NCI-H187 (cell line): ENCODE measurements at places on chromosomes 5 and 9.

- DNase-seq, result no peak
Measured at GRCh38 chr5:5296051-5296450, 126.4 kb upstream of the ICE1 start.

DNA sequence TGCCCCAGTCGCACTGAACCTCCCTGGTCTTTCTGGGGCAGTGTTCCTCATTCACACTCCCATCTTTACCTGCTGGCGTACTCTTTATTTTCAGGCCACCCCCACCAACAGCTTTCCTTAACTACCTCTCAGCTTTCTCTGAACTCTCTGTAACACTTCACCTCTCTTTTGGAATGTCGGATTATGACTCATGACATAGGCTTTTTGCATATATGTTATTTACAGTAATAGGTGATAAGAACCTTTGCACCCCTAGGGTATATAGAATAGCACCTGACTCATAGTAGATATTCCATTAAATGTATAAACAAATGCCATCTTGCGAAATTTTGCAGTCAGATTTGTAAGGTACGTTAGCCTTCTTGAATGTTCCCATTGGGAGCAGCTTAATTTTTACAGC lies 52.9 kb upstream of the MIER3 start:
- DNase-seq, result no peak

DNA sequence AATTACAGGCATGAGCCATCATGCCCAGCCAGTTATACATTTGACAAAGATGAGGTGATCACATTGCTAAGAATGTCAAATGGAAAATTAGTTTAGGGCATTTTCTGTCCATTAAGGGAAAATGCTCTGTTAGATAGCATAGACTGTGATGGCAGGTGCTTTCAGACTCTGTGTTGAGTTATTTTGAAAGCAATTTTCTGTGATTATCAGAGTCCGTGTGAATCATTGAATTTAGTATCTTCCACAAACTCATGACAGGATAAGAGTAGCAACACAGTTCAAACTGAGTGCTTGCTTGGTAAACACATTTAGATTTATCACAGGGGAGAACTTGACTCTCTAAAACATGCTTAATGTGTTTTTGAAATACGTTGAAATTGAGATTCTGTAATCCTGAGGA lies 69.0 kb downstream of the GAPVD1 start:
- no peak for DNase-seq

DNA sequence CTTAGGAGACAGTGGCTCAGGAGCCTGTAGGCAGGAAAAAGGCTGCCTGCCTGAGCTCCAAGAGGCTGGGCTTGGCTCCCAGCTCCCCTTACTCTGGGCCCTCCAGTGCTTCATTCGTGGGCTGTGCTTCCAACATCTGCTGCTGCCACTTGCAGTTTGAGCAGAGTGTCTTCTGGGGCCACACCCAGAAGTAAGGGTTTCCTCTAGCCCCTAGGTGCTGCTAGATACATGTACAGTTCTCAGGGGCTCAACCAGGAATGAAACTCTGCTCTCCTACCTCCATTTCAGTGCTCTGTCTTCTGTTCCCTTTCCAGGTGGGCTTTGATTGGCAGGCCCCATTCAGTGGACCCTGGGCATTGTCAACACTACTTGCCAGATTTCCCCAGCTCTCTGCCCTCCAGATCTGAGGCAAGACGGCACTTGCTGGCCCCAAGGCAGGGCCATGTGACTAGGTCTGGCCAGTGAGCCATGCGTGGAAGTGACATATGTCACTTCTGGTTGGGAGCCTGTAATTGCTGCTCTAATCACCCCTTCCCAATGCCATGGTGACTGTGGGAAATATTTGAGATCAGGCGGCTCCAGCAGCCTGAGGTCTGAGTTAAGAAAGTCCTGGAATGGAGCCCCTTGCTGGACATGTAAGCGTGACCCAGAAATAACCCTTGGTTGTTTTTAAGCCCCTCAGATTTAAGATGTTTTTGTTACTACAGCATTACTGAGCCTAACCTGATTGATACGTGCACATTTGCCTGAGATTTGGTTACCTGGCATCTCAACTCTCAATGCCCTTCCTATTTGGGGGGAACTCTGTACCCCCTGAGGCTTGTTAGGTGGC lies 9.4 kb upstream of the BOD1 start:
- DNase-seq, result no peak

GRCh38 chr5:165196961-165197360 lies 1691.5 kb downstream of the MAT2B start:
- no peak for DNase-seq

DNA sequence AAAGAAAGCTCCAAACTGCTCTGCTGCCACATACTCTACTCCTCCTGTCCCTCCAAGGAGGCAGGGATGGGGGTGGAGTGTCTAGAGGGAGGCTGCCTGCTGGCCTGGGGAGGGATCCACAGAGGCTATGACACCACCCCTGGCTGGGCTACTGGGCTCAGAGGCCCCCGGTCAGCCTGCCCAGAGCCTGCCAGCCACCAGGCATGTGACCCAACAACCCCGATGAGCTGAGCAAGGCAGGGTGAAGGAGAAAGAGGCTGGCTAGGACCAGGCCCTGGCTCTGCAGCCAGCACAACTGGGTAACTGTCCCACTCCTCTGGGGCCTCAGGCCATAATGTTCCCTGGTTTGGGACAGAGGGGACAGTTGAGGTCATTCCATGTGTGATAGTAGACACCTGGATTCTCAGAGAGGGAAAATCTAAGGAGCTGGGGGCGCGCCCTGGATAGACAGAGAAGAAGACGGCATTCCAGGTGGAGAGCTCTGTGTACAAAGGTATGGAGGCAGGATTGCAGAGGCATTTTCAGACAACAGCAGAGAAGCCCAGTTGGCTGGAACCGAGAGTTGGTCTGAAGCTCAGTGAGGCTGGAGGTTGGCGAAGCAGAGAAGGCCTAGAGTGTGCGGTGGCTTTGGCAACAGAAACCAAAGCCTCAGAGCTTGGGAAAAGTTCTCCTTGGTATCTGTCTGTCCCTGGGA lies 33.8 kb upstream of the IL17B start:
- no peak for DNase-seq

GRCh38 chr9:124351672-124352468 lies 63.4 kb downstream of the PSMB7 start:
- no peak for DNase-seq

- DNase-seq, result no peak
Measured at GRCh38 chr5:1129711-1130055, 17.8 kb upstream of the SLC12A7 start.

- no peak for DNase-seq
Measured at GRCh38 chr9:120980951-120981350, 54.4 kb upstream of the TRAF1 start.

DNA sequence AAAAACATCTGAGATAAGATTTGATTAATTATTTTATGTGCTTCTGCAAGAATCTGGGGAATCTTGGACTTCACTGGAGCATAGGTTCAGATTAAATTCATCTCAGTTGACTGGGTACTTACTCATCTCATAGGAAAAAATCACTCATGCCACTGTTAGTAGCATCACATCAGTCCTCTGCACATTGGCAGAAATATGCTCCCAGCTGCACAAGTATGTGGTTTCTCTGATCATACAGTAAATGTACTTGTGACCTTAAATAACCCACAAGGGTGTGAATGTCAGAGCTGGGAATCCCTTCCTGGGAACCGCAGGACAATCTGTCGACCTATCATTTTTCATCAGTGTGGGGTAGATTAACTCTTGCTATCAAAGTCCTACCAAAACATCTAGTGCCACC lies 203.7 kb upstream of the SLC24A2 start:
- no peak for DNase-seq
